ENCODE measurements at places on chromosomes 3 and 15.

DNA sequence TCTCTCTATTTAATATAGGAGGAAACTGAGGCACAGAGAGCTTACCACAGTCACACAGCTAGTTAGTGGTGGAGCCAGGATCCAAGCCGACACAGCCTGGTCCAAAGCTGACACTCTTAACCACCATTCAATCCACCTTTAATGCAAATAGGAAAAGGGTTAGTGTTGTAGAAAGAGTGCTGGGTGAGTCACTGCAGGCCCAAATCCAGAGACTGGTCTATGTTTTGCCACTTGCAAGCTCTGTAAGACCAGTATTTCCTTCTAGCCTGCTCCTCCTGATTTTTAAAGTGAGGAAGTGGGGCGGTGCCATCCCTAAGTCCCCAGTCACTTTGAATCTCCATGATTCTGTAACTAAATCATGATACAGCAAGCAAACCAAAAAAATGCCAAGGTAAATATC is 111.0 kb downstream of the MECOM start:
- no peak for DNase-seq

- DNase-seq: no peak
Measured at GRCh38 chr3:30639937-30640336, 33.5 kb downstream of the TGFBR2 start.

DNA sequence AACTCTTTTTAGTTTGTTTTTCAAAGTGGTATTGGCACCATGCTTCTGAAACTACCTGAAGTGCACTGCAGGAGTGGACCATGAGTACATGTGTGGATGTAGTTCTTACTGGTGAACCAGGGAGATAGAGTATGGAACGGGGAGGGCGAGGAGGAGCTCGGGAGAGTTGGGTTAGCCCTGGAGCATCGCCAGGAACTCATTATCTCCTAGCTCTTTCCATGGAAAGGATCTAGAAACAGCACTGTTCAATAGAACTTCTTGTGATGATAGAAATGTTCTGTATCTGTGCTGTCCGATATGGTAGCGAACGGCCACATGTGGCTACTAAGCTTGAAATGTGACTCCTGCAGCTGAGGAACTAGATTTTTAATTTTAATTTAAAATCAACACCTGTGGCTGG is 47.3 kb downstream of the VGLL4 start:
- no peak for DNase-seq

GRCh38 chr3:186849374-186849975 is 7.0 kb downstream of the ADIPOQ start:
- no peak for DNase-seq

DNA sequence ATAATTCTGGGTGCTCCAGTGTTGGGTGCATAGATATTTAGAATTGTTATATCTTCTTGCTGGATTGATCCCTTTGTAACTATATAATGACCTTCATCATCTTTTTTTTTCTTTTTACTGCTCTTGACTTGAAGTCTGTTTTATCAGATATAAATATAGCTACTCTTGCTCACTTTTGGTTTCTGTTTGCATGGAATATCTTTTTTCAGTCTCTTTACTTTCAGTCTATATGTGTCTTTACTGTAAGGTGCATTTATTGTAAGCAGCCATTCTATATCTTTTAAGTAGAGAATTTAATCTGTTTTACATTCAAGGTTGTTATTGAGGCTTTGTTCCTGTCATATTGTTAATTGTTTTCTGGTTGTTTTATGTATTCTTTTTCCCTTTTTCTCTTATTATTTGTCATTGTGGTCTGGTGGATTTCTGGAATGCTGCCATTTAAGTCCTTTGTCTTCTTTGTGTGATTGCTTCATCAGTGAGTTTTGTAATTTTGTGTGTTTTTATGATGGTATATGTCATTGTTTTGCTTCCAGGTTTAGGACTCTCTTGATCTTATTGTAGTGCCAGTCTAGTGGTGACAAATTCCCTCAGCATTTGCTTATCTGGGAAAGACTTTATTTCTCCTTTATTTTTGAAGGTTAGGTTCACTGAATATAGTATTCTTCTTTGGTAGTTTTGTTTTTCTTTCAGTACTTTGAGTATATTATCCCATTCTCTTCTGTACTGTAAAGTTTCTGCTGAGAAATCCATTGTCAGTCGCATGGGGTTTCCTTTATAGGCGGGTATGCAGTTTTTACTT is 8.3 kb upstream of the PRR23C start:
- no peak for DNase-seq

All from stimulated activated CD8-positive, alpha-beta memory T cell treated with anti-CD3 and anti-CD28 coated beads, Interleukin-7, amount 100 ng/mL, for 1 hour (primary cell).